ENCODE measurements at places on chromosomes 1 and 21.

DNA sequence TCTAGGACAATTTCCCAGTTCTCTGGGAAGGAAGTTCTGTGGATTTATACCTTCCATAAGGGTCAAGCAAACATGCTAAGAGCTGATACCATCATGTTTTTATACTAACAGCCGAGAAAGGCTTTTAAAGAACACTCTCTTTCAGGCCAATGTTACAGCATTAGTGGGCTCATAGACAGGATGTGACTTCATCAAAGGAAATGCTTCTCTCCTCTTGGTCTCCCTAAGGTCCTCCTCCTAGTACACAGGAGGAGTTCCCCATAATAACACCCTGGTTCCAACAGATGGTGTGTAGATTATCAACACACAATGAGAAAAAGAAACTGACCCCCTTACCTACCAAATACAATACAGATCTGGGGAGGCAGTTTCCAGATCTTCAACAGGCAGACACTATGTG is 26.7 kb upstream of the GLIS1 start:
- peak; percentile 33 for DNase-seq

GRCh38 chr1:157292302-157292701 is 154.1 kb upstream of the ETV3 start:
- no peak for DNase-seq

- no peak for DNase-seq
Observed at GRCh38 chr21:34320011-34320410, 43.8 kb upstream of the KCNE2 start.

DNA sequence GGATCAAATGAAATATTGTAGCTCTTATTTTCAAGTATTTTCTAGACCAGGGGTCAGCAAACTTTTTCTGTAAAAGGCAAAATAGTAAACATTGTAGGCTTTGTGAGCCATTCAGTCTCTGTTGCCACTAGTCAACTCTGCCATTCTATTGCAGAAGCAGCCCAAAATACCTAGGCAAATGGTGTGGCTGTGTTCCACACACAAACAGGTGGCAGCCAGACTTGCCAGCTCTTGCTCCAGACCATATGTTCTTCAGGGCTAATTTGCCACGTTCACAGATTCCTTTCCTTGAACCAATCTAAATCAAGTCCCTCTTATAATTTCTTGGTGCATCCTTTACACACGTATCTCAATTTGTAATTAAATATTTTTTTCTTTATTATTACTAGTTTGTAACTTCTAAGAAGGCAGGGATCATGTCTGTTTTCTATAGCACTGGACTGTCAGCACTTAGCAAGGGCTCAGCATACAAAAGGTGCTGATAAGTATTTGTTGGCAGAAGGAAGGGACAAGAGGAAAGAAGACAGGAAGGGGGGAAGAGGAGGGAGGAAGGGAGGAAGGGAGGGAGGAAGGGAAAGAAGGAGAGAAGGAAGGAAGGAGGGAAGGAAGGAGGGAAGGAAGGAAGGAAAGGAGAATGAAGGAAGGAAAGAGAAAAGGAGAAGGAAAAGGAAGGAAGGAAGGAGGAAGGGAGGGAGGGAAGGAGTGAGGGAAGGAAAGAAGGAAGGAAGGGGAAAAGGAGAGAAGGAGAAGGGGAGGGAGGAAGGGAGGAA is 106.5 kb upstream of the EDEM3 start:
- DNase-seq, result no peak

DNA sequence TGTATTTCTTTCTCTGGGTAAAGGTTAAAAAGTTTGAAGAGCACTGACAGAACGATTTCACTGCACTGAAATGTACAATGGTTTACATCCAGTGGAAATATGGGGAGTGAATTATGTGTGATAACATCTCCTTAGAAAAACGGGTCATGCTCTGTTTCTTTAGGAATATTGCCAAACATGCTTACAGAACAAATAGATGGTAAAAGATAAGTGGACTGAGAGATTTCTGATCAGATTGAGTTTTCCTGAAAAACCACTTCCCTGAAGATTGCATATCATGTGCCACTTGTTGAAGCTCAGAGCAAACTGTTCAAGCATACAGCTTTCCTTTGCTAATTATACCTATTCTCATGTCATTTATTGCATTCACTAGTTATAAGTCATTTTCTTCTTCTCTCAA is 29.9 kb upstream of the DISP1 start:
- DNase-seq, result no peak

DNA sequence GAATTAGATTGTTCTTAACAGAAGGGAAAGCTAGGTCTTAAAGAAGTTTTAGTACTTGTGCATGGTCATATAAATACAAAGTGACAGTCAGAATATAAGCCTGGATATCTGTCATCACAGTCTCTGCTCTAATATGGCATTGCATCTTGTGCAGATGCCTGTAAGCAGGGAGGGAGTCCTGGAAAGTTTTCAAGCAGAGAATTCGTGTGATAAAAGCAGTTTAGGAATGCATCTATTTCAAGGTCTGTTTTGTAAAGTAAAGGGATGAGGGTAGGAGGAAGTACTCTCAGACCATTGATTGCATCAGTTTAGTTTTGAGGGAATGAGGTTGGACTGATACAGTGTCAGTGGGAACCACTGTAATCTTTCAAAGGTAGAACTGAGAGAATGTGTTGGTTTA is 30.6 kb downstream of the IARS2 start:
- peak; percentile 39 for DNase-seq

DNA sequence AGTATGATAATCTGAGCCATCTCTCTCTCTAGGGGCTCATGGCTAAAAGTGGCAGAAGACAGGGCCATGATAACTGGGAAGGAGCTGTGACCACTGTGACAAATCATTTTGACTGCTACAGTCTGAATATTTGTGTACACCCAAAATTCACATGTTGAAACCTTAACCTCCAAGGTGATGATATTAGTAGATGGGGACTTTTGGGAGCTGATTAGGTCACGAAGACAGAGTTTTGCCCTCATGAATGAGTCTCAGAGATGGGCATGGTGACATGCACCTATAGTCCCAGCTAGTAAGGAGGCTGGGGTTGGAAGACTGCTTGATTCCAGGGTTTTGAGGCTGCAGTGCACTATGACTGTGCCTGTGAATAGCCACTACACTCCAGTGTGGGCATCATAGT is 174.9 kb downstream of the PLD5 start:
- no peak for DNase-seq

DNA sequence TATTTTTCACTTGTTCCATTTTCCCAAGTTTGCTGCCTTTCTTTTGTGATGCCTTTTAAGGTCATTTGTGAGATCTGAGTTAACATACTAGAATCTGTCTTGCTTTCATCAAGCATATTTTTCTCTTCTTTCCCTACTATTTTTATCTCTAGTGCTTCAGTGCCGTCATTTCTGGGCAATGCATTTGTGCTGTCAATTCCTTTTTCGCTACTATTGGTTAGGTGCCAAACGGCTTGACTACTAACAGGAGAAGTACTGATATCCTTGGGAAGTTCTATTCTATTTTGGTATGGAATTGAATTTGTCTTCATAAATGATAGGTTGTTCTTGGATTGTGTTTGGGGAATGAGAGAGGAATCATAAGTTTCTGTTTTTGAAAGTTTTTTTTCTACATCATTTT is 42.2 kb downstream of the LRRC53 start:
- no peak for DNase-seq

DNA sequence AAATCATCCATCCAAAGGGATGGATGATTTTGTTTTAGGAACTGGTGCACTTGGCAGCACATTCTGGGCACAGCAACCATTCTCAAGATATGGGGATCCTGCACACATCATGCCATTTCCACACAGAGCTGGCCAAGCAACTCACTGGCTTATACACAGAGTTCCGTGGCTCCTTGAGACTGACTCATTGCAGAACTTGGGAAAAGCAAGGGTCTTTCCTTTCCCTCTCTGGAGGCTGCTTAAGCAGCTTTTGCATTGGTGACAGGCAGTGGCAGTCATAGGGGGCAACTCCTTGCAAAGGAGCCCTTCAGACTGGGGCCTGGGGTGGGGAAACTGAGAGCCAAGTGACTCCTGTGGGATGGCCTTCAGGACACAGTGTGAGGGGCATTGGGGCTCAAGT is 1.9 kb upstream of the MAD2L2 start:
- DNase-seq, result no peak
